NCI-H748 treated with DMSO at 0.1 percent for 48 hours (cell line): ENCODE measurements at places on chromosomes 4 and X.

- DNase-seq = peak; percentile 0
Measured at GRCh38 chrX:65528705-65529340, 5.8 kb downstream of the LAS1L start.

GRCh38 chrX:34350561-34351335, 218.6 kb upstream of the FAM47A start:
- DNase-seq = no peak

- DNase-seq = no peak
Measured at GRCh38 chr4:108926781-108927180, 163.9 kb upstream of the ETNPPL start.

DNA sequence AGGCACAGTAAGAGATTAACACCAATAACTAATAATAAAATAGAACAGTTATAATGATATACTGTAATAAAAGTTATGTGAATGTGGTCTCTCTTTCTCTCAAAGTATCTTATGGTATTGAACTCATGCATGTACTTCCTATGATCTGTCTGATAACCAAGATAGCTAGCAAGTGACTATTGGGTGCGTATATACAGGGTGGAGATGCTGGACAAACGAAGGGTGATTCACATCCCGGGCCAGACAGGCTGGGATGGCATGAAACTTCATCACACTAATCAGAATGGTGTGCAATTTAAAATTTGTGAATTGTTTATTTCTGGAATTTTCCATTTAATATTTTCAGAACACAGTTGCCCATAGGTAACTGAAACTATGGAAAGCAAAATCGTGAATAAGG, 96.8 kb downstream of the PHEX start:
- DNase-seq = no peak

- no peak for DNase-seq
Measured at GRCh38 chr4:176339936-176340761, 20.4 kb downstream of the SPCS3 start.

DNA sequence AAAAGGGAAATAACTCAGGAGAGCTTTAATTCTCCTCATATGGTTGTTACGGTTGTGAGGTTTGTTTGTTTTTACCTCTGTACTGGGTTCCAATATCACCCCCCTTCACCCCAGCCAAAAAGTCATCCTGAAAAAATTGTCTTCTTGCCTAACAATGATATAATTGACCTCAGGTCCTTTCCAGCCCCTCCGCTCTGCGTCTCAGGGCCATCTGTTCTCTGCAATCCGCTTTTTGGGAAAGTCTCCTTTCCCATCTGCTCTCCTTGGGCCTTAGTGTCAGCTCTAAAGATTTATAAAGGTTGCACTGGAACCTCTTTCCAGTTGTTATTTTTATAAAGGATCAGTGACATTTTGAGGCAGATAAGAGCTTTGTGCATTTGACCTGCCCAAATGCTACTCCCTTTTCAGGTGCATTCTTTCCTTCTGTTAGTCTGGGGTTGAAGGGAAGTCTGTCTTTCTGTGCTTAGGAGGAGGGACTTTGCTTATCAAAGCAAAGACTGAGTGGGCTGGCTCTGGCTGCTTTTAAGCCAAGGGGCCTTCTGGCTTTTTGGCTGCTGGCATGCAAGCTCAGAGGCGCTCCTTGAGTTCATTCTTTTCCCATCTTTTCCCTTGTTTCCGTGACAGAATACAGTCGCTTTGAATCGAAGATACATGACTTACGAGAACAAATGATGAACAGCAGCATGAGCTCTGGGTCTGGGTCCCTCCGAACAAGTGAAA, 34.1 kb downstream of the DLG3 start:
- DNase-seq = no peak

DNA sequence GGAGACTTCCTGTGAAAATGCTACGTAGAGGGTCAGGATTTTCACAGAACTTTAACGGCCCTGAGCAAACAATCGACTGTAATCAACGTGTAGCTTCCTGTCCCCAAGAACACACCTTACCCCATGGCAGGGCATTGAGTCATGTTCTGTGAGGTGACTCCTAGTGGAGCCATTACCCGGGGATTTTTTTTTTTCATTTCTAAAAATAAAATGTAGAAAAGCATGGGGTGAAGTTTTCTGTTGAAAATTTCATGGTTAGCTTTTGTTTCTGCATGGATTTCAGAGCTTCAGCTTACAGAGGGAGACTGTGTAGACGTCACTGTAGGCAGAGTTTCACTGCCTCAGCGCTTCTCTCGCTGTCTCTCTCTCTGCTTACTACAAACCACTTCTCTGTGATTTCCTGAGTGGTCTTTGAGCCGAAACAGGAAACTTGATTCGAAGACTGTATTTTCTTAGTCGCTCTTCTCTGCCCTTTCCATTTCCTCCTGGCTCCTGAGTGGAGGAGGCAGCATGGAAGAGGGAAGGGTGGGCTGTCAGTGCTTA, 111.7 kb downstream of the NFKB1 start:
- DNase-seq = no peak

DNA sequence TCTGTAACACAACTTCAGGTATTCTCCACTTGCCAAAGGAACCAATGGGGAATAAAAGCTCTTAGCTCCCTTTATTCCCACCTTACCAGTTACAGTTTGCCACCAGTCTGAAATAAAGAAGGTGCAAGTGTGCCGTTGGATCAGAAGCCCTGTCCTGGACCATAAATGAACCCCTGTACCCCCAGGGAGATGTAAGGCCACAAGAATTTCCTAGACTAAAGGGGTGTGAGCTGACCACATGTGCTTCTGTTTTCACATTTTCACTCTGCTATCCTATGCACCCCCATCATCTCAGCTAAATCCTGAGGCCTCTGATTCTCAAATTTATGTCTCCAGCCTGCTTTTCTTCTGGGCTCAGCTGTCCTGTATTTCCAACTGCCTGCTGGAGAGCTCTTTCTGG, 221.2 kb downstream of the SPRY1 start:
- no peak for DNase-seq

GRCh38 chrX:71953391-71953790, 42.7 kb downstream of the NHSL2 start:
- no peak for DNase-seq

DNA sequence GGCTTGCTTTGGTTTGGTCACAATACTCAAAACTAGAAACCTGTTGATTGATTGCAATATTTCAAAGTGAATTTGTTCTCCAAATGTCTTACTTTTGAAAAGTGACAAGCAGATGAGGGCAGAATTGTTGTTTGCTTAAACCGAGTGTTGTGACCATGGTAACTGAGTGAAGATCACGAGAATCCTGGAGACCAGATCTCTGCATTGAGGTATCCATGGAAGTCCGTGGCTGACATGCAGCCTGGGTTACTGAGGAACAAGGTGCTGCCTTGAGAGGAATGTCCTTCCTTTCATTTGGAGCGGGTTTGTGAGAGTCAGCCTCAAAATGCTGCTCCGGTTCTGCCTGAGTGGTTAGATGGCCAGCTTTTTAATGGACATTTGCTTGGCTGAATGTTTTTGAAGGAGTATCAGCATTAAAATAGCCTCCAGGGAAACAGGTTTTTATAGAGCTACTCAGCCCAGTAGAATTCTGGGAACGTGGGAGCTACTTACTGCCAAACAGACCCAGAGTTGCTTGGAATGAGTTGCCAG, 31.3 kb downstream of the NYX start:
- DNase-seq = no peak

- no peak for DNase-seq
Measured at GRCh38 chrX:95145848-95146490, 1472.0 kb downstream of the FAM133A start.

GRCh38 chrX:153848325-153848724, 18.0 kb upstream of the PDZD4 start:
- DNase-seq = no peak

DNA sequence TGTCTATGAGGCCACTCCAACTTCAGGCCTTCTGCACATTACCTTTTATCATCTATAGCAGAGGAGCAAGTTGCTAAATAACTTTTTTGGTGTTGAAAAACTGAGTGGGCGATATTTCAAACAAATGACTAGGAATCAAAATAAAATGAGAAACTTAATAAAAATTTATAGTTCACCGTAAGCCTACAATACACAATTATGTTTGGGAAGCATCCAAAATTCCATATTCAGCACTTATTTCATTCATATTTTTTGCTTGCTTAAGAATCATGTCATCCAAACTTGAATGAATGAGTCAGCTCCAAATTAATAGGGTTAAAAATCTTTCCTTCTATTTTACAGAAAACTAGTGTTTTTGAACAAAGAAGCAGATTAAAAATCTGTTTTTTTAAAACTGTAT, 119.1 kb downstream of the SH3RF1 start:
- no peak for DNase-seq

GRCh38 chrX:31200430-31200829, 128.6 kb upstream of the FTHL17 start:
- DNase-seq = no peak

- peak; percentile 3 for DNase-seq
Measured at GRCh38 chrX:17697191-17697590, 40.1 kb upstream of the SCML1 start.

DNA sequence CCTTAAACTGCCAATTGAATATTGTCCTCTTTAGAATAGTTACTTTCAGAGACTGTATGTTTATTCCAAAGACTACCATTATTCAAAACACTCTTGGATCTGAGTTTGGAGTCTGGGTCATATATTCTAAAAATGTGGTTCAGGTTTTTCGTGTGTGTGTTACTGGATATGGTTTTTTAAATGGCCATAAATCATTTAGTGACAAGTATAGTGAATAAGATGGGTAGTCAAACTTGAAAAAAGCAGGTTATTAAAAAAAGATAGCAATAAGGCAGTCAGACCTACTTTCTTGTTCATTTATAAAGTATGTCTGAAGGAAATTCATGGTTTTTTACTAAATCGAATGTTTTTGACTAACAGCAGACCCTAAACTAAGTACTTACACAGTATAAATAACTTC, 59.3 kb downstream of the DCK start:
- no peak for DNase-seq

DNA sequence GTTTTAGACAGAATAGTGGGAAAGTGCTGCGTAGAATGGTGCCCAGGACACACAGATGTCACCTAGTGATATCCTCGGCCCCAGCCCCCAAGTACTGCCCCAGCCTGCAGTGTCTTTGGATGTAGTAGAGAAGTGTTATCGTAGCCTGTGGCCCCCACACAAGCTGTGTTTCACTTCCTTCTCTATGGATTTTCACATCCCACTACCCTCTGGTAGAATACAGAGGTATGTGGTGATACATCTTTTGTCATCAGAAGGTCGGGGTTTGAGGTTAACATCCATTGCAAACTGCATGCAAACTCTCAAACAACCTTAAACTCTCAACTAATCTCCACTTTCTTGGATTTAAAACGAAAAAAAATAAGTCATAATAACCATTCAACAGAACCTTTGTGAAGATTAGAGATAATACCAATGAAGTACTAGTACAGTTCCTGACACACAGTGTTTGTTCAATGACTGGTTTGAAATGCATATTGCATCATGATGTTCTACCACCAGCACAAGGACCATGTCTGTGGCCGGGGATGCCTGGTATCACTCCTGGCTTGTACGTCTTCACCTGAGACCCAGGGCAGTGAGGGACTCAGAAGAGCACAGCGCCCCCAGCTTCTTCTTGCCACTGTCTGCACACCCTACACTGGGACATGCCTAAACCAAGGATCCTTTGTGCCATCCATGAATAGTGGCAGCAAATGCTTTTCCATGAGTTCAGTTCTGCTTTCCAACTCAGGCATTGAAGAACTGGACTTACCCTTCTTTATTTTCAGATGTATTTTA, 267.3 kb downstream of the DCTD start:
- no peak for DNase-seq

GRCh38 chr4:98662055-98662453, 3.6 kb upstream of the TSPAN5 start:
- no peak for DNase-seq

DNA sequence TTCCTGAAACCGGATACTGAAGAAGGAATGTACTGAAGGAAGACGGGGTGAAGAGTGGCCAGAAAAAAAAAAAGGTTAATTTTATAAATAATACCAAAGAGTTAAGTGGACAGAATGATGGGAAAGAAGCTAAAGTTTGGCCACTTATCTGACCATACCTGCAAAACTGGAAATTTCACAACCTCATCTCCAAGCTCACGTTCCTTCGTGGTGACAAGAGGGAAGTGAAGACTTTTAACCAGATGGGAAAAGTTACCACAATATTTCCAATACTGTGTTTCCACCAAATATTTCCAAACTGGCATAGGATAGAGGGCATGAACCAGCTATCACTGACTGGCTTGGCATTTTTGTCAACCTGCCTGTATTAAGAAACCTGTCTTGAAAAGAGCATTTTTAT, 56.4 kb downstream of the MAML3 start:
- DNase-seq = no peak

DNA sequence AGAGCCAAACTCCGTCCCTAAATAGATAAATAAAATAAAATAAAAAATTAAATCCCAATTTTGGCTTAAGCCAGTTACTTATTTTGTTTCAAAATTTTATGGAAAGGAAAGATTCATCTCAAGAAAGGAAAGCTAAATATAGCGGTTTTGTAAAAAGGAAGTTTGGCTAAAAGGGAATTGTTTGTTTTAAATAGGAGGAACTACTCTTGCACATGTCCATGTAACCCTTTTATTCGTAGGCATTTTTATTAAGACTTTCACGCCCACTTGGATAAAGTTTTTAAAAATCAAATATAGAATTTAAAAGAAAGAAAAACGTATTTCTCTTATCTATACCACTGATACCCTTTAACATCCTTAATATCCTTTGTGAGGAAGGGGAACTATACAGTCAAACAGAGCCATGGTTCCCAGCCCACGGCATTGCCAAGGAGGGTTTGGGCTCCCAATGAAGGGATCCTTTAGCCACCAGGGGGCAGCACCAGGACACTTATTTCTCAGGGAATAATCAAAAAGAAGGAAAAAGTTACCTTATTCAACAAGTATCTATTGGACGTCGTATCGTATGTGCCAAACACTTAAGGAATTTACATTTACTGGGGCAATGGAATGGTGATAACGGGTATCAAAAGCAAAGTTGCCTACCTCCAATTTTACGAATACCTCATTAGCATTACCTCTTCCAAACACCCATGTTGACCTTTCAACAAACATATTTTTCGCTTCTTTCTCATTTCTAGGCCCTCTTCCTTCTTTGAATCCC, 27.7 kb downstream of the CDKN2AIP start:
- DNase-seq = peak; percentile 20

DNA sequence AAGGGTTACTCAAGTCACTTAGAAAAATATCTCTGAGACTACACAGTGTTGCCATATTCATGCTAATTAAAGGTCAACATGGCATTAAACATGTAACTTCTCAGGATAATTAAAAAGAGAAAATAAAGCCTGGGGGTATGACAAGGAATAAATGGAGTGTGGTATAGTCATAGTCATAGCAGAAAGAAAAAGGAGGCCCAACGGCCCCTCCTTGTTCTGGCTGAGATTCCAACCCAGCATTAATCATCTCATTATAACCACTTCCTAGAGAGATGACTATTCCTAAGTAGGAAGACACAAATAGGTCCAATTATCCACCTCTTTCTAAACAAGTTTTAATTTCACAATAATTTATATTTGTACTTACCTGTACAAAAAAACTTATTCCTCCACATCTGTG, 778.4 kb upstream of the AADAT start:
- DNase-seq = no peak

- no peak for DNase-seq
Measured at GRCh38 chr4:13706120-13706519, 78.6 kb upstream of the BOD1L1 start.
